ENCODE measurements at places on chromosomes 13 and 19.

GRCh38 chr19:34499155-34499834 is 17.7 kb downstream of the WTIP start:
- no peak for DNase-seq

DNA sequence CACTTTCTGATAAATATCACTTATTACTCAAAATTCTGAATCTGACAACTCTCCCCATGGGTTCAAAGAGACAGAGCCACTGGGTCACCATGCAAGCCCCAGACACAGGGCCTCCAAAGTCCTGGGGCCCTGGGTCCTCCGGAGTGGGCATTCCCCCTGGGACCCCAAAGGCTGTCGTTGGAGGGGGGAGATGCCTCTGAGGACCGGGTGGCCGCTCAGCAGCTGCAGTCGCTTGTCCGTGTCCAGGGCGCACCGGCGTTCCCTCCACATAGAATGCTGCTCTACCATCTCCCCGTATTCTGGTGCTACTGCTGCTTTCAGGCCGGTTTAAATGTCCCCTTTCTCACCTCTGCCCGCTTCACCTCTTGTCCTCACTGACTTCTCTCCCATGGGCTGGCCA is 246.1 kb downstream of the TEX29 start:
- no peak for DNase-seq

DNA sequence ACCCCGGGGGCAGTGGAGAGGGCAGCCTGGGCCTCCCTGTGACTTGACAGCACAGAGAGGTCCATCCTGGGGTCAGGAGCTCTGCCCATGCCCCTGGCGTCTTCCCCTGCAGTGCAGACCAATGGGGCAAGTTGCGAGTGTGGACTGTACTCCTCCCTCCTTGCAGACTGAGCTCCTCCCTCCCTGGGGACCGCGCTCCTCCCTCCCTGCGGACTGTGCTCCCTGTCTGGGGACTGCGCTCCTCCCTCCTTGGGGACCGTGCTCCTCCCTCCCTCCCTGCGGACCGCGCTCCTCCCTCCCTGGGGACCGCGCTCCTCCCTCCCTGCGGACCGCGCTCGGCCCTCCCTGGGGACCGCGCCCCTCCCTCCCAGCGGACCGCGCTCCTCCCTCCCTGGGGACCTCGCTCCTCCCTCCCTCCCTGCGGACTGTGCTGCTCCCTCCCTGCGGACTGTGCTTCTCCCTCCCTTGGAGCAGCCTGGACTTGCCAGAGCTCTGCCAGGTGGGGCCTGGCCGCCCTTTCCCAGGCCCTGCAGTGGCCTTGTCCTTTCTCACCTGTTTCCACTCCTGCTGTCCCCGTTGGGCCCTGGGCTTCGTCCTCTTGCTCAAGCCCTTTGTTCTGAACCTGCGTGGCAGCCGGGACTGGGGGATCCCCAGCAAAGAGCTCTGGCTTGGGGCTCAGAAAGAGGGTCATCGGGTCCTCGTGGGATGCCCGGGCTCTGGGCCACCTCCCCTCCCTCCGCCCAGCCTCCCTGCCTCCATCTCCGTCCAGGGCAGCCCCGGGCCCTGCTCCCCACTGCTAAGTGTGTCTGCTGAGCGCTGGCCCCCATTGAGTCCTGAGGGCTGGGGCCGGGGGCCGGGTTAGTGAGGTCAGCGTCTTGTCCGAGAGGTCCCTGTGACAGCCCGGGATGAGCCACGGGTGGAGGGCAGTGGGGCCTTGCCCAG is 6.8 kb downstream of the GAMT start:
- DNase-seq = no peak

GRCh38 chr13:41229356-41229755 is 34.0 kb downstream of the MTRF1 start:
- no peak for DNase-seq

GRCh38 chr19:10270616-10271394 is at the start of gene ICAM1:
ICAM1 (plus strand) TSS chr19:10271120; CDS start chr19:10271160, 40 bp downstream.
- peak; percentile 84 for DNase-seq
